ENCODE measurements at places on chromosomes 2 and 18.
A peak's percentile ranks its signal among the peaks of the same experiment; 100 is the strongest.

- no peak for DNase-seq
These were observed 50.8 kb downstream of the SPRED2 start for GRCh38 chr2:65381607-65382051.

GRCh38 chr2:191686066-191686465 lies 8.1 kb downstream of the NABP1 start:
- DNase-seq, result no peak

DNA sequence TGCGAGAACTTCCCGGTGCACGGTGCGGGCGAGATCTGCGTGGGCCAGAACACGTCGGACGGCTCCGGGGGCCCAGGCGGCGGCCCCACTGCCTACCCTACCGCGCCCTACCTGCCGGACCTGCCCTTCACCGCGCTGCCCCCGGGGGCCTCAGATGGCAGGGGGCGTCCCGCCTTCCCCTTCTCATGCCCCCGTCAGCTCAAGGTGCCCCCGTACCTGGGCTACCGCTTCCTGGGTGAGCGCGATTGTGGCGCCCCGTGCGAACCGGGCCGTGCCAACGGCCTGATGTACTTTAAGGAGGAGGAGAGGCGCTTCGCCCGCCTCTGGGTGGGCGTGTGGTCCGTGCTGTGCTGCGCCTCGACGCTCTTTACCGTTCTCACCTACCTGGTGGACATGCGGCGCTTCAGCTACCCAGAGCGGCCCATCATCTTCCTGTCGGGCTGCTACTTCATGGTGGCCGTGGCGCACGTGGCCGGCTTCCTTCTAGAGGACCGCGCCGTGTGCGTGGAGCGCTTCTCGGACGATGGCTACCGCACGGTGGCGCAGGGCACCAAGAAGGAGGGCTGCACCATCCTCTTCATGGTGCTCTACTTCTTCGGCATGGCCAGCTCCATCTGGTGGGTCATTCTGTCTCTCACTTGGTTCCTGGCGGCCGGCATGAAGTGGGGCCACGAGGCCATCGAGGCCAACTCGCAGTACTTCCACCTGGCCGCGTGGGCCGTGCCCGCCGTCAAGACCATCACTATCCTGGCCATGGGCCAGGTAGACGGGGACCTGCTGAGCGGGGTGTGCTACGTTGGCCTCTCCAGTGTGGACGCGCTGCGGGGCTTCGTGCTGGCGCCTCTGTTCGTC lies 1.7 kb downstream of the FZD7 start:
- peak; percentile 86 for DNase-seq

- no peak for DNase-seq
These were observed 11.0 kb upstream of the CREG2 start for GRCh38 chr2:101398116-101398821.

GRCh38 chr2:184444623-184445223 lies 153.6 kb upstream of the ZNF804A start:
- DNase-seq, result no peak

GRCh38 chr2:146540271-146540932 lies 1304.4 kb upstream of the ACVR2A start:
- DNase-seq, result no peak

DNA sequence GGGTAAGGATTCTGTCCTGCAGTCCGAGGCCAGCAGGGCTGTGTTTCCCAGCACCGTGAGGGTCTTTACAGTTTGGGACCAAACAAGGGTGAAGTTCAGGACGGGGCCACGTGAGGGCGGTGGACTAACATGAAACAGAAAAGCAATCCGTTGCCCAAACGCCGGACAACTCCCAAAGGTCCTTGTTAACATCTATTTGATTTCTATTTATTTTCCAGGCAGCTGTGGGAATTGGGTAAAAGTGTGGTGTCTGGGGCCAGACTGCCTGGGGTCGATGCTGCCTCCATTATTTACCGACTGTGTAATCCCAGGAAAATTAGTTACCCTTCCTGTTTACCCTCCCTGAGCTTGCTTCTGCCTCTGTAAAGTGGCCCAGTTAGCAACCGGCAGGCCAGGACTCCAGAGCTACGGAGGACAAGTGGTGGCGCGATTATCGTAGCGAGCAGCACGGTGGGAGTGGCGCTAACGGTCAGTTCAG lies 66.3 kb upstream of the TCF7L1 start:
- DNase-seq, result peak; percentile 84

DNA sequence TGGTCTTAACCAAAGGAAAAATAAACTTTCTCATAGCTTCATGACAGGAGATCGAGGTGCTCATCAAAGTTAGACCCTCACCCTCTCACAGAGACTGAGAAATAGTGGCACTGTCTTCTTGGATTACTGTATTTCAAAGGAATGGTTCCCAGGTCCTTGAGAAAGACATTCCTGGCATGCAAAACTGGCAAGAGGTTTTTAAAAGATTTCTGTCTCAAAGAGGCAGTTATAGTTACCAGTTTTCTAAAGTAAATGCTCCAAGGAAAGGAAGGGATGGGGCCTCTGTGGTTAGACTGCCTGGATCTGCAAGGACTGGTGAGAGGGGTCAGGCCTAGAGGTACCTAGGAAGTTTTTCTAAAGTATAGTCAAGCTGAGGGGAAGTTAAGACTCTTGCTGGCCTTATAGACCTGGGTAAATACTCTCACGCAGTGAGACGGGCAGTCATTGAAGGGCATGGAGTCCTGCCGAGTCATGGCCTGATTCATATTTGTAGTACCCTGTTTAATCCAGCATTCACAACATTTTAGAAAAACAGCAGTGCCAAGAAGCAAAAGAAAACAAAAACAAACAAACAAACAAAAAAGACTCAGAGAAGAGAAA lies 226.1 kb downstream of the DOK6 start:
- DNase-seq, result no peak

DNA sequence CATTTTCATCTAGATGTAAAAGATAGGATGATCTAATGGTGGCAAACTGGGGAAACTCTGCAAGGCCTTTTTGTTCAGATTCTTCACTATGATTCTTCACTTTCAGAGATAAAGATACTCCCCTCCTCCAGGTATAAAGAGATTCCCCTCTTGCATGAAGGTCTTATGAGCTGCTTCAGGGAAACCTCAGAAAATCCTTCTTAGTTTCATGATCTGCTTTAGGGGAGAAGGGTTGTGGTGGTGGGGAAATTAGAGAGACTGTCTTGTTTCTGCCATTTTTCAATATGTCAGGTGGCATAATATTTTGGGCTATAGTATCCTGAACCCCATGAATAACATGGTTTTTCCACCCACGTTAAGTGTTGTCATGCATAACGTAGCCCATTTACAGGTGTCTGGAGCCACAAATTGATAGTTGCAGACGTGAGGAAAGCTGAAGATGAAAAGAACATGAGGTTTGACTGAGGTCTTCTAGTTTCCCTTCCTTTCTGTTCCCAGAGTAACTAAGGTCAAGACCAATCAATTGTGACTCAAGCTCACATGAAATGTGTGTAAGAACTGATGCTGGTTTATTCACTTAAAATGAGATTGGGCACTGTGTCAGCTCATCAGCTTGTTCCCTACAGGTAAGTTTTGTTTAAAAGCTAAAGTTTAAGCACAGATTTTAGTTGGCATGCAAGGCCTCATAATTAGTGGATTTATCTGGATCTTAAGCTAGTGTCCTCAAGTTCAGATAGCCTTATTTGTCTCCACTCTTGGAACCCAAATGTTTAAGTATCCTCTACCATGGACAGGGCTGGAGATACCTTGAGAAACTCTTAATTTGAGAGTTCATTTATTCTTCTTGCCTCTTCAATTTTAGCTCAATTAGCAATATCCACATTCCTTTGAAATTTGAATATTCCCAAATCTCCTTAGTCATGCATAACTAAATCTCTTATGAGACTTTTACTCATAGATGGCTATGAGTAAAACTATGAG lies 304.5 kb upstream of the FANCL start:
- no peak for DNase-seq

GRCh38 chr2:23767876-23768621 lies 158.9 kb downstream of the ATAD2B start:
- DNase-seq, result peak; percentile 4

DNA sequence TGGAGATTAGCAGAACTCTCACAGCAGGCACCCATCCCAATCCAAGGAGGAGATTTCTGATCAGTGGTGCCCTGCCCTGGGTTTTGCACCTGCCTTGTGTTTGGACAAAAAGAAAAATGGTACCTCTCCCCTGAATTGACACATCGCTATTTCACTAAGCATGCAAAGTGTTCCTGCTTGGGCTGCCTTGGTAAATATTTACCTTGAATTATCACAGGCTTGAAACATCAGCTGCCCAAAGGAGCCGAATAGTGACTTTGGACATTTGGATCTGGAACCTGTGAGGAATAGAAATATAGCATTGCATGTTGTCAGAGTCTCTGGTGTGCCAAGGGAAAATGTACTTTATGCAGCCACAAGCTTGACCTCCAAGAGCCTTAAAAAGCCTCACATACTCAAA lies 926.4 kb upstream of the FANCL start:
- DNase-seq, result no peak

DNA sequence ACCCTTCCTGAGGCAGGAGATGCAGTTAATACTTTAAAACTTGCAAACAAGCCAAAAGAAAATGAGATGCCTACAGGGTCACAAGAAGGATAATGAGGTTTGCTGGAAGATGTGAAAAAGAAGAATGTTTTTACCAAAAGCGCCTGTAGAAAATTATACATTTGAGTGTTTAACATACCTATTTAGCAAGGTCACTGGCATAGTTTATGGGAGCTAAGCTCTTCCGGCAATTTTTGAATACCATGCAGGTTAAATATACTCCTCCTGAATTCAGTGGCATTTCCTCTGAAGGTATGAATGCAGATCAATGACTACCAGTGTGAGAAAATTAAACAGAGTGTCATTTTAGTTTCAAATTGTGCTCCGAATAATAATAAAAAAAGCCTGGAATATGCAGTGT lies 21.2 kb upstream of the MAP3K20 start:
- no peak for DNase-seq

DNA sequence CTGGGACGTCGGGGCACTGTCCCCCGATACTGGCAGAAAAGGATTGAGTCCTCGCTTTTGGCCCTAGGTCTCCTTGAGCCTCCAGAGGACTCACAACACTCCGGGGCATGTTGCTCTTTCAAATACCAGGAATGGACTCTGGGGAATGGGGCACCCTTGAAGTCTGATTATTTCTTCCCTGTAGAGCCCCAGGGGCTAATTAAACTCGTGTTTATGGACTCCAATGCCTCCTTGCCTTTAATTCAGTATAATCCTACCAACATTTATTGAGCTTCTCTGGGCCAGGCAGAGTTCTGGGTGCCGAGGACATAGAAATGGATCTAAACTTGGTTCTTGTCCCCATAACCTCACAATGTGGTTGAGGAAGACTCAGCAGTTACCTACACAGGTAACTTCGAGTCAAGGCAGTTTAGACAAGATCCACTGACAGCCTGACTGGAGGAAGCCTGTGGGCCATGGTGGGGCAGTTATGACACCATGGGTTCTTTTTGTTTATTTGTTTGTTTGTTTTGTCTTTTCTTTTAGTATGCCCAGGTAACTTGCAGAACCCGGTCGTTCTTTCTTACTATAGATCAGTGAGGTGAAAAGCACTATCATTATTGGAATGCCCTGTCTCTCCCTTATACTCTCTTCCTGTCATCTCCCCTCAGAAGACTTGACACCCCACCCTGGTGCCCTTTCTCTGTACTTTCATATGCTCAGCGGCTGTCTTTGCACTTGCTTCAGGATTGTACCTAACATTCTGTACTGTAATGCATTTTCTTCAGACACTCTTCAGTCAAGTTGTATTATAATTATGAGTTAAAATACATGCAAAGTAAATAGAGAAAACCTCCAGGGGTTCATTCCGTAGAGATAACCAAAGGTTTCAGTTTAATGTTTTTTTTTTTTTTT lies 3.2 kb downstream of the CFLAR start:
- DNase-seq, result peak; percentile 69

DNA sequence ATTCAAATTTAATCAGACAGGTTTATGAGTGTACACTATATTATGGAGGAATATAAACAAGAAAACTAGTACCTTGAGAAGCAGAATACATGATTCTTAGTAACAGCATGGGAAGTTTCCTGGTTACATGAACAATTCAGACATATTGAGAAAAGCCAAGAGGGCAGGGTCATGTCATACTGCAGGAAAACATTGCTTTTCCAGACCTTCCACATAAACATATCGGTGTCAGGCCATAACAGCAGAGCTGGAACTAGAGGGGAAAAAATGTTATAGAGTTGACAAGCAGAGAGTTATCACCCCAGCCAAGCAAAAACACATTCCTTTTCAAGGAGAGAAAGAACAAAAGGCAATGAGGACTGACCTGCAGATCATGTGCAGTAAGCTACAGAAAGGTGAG lies 74.7 kb upstream of the ZNF236 start:
- DNase-seq, result no peak

DNA sequence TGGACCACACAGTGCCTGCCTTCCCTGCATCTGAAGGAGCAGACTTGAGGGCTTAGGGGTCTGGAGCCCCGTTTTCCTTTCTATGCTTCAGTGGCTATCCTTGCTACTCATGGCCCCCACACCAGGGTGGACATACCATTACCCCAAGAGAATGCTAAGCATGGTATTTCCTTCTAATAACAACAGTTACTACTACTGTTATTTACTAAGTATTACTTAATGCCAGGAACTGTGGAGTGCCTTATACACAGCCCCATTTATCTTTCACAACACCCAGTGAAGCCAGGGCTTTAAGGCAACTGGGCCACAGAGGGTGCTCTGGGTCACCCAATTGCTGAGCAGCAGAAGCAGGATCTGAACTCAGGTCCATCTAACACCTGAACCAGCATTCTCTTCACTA lies 5.8 kb upstream of the PAX8 start:
- DNase-seq, result peak; percentile 61

DNA sequence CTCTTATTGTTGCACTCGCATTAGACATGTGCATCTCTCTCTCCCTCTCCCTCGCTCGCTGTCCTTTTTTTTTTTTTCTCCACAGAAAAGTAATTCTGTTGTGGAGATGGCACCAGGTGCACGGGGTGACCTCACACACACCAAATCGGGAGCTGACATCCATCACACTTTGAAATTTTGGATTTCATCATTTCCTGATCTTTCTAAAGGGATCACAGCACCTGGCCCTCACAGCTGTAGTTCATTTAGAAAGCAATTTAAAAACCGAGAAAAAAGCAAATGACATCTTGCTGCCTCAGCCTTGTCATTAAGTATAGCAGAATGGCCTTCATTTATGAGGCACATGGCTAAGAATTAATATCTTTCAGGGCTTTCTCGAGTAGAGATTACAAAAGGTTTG lies 717.2 kb downstream of the RNF144A start:
- DNase-seq, result no peak

GRCh38 chr2:165593081-165593480 lies 123.6 kb downstream of the CSRNP3 start:
- no peak for DNase-seq

DNA sequence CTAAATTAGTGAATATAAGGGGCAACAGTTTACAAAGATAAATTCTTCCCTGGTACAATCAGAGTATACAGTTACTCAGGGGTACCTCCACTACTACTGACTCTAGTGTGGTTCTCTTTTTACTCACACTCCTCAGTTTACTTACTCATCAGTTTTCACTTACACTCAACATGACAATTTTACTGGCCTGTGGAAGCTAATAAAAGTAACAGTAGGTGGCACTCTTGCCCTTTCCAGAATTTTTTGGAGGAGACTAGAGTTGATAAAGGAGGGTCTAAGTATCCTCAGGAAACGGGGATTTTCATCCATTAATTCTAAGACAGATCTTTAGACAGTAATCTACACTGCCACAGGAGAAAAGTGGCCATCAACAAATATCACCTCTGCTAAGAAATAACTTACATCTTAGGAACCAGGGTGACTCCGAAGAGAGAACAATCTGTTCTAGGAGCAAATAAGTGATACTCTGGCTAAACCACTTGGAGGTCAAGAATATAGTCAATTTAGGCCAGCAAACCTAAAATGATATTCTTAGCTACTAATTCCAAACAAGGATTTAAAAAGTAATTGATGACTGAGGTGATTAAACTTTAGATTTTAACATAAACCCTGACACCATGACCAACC lies 61.3 kb downstream of the ATL2 start:
- DNase-seq, result peak; percentile 64

All from astrocyte of the spinal cord (primary cell).